ENCODE measurements at places on chromosomes 3 and 15. TPM values are rescaled to one million over a fixed set of nuclear protein-coding genes. Genes with fewer than 3 reads are reported as not detected.

DNA sequence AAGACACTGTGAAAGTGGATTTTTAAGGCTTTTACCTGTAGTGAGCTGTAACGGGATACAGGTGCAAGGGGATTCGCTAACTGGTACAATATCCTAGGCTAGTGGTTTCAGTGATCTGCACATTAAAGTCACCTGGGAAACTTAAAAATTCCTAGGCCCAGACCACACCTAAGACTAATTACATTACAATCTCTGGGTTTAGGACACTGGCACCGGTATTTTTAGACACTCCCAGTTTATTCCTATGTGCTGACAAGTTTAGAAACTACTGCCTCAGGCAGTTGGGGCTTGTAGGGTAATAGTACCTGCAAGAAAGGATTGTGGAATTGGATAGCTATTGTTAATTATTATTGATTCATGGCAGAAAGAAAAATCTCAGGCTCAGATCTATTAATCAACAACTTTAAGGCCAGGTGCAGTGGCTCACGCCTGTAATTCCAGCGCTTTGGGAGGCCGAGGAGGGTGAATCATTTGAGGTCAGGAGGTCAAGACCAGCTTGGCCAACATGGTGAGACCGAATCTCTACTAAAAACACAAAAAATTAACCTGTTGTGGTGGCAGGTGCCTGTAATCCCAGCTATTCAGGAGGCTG is 50.4 kb upstream of the CASR start:
- H3K4me1 ChIP-seq: no peaks in the 10 kb centered on the region
- no peak overlapping the region for H3K27ac ChIP-seq
- H3K4me3 ChIP-seq: no peak overlapping the region
- H3K36me3 ChIP-seq: no peaks in the 10 kb centered on the region
- DNase-seq: no peak

GRCh38 chr3:42301446-42302175 is 35.6 kb upstream of the CCK start:
- DNase-seq: no peak
- no peak overlapping the region for H3K27ac ChIP-seq
- H3K27me3 ChIP-seq: no peaks in the 10 kb centered on the region
- no peak overlapping the region for H3K4me3 ChIP-seq

DNA sequence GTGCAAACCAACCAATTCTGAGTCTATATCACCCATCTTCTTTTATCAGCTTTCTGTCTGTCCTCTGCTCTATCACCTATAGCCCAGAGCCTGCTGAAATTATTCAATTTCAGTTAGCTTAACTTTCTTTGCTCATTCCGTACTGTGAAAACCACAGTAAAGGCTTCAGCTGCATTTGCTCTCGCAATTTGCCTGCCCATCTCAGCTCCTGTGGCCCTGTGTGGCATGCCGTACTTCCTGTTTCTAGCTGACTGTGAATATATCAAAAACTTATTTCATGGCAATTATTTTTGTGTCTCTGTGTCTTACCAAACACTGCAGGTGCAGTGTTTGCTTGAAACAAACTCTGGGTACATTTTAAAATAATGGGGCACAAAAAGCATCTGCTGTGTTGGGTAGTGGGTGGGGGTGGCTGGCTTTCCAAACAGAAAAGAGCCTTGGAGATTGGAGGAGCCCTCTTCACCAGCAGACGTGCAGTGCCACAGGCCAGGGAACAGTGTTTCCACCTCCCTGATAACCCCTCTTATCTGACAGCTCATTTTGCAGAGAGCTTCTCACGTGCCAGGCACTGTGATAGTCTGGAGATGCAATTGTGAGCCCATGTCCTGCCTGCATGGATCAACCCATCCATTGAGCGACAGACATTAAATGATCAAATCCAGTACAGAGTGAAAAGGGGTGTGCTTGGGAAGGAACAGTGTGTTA is 45.2 kb downstream of the GASK1A start:
- peak overlapping the region; percentile 100 for H3K27ac ChIP-seq
- H3K4me3 ChIP-seq: peak overlapping the region; percentile 56
- DNase-seq: peak; percentile 92
- no peaks in the 10 kb centered on the region for H3K27me3 ChIP-seq

GRCh38 chr15:78056714-78057269 is 20.7 kb downstream of the TBC1D2B start:
- H3K4me1 ChIP-seq: peaks cover 97% of the 10 kb centered on the region
- H3K27ac ChIP-seq: peak overlapping the region; percentile 93
- H3K4me3 ChIP-seq: peak overlapping the region; percentile 51
- peak; percentile 85 for DNase-seq
- no peaks in the 10 kb centered on the region for H3K36me3 ChIP-seq
- H3K27me3 ChIP-seq: no peaks in the 10 kb centered on the region

DNA sequence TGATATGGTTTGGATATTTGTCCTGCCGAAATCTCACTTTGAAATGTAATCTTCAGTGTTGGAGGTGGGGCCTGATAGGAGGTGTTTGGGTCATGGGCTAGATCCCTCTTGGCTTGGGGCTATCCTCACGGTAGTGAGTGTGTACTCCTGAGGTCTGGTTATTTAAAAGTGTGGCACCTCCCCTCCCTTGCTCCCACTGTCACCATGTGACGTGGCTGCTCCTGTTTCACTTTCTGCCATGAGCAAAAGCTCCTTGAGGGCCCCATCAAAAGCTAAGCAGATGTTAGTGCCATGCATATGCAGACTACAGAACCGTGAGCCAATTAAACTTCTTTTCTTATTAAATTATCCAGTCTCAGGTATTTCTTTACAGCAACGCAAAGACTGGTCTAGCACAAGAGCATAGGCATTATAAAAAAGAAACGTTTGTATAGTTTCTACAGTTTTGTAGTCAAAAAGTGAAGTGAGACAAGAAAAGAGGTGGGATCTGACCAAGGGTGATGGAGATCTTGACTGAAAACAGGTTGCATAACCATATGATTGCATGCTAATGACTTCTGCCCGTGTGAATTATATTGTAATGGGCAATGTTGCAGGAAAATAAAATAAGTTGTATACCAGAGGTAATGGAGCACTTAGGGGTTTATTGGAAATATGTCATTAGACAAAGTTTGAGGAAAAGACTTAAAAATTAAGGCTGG is 28.5 kb upstream of the CLASP2 start:
- H3K4me3 ChIP-seq: no peak overlapping the region
- DNase-seq: no peak
- H3K36me3 ChIP-seq: no peaks in the 10 kb centered on the region
- H3K4me1 ChIP-seq: peaks cover 18% of the 10 kb centered on the region
- H3K27ac ChIP-seq: no peak overlapping the region
- no peaks in the 10 kb centered on the region for H3K27me3 ChIP-seq

- H3K4me1 ChIP-seq: no peaks in the 10 kb centered on the region
- no peaks in the 10 kb centered on the region for H3K36me3 ChIP-seq
- DNase-seq: no peak
- no peak overlapping the region for H3K4me3 ChIP-seq
- H3K27ac ChIP-seq: no peak overlapping the region
These were observed 44.8 kb upstream of the TLE3 start for GRCh38 chr15:70142322-70143191.

- DNase-seq: no peak
- H3K27ac ChIP-seq: no peak overlapping the region
- H3K4me1 ChIP-seq: no peaks in the 10 kb centered on the region
- no peaks in the 10 kb centered on the region for H3K27me3 ChIP-seq
- no peaks in the 10 kb centered on the region for H3K36me3 ChIP-seq
- H3K4me3 ChIP-seq: no peak overlapping the region
These were observed 61.3 kb downstream of the DMXL2 start for GRCh38 chr15:51561271-51561670.

GRCh38 chr3:128800241-128801187 is 74.5 kb downstream of the RAB7A start:
- H3K36me3 ChIP-seq: peaks cover 22% of the 10 kb centered on the region
- no peaks in the 10 kb centered on the region for H3K27me3 ChIP-seq
- no peak for DNase-seq
- H3K4me1 ChIP-seq: peaks cover 41% of the 10 kb centered on the region
- H3K4me3 ChIP-seq: no peak overlapping the region
- no peak overlapping the region for H3K27ac ChIP-seq

- H3K36me3 ChIP-seq: no peaks in the 10 kb centered on the region
- H3K27ac ChIP-seq: no peak overlapping the region
- no peak for DNase-seq
- H3K4me3 ChIP-seq: no peak overlapping the region
These were observed 296.9 kb upstream of the NECTIN3 start for GRCh38 chr3:110774496-110775265.

- no peak for DNase-seq
- no peak overlapping the region for H3K4me3 ChIP-seq
- no peaks in the 10 kb centered on the region for H3K27me3 ChIP-seq
- no peaks in the 10 kb centered on the region for H3K4me1 ChIP-seq
These were observed 28.7 kb downstream of the CFAP100 start for GRCh38 chr3:126423191-126424038.

GRCh38 chr3:50444213-50444612 is 59.2 kb downstream of the CACNA2D2 start:
- H3K27ac ChIP-seq: no peak overlapping the region
- no peak for DNase-seq
- H3K4me3 ChIP-seq: no peak overlapping the region
- H3K4me1 ChIP-seq: no peaks in the 10 kb centered on the region

DNA sequence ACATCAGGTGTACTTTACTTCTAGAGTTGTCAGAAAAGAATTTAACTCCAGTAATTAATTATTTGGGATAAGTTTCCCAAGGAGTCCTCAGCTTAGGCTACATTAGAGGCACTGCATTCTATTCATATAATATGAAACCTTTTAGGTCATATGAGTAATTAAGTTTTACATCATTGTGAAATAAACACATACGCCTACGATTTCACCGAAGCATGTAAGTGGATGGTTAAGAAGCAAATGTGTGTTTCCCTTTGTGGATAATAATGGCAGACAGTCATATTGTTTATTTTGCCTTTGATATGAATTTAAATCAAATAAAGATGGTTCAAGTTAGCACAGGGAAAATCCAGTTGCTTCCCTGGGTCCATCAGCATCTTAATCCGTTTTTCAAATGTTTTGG is 535.9 kb upstream of the ATP11B start:
- peaks cover 41% of the 10 kb centered on the region for H3K4me1 ChIP-seq
- no peaks in the 10 kb centered on the region for H3K36me3 ChIP-seq
- H3K4me3 ChIP-seq: no peak overlapping the region
- no peak overlapping the region for H3K27ac ChIP-seq
- no peak for DNase-seq
- H3K27me3 ChIP-seq: no peaks in the 10 kb centered on the region

- no peak for DNase-seq
- H3K4me1 ChIP-seq: no peaks in the 10 kb centered on the region
- H3K27ac ChIP-seq: no peak overlapping the region
- H3K4me3 ChIP-seq: no peak overlapping the region
These were observed 89.6 kb upstream of the ARPP21 start for GRCh38 chr3:35549690-35550089.

GRCh38 chr3:196712514-196713413 is 587 bp downstream of the PIGX start:
- peak overlapping the region; percentile 50 for H3K27ac ChIP-seq
- peak; percentile 79 for DNase-seq
- no peaks in the 10 kb centered on the region for H3K36me3 ChIP-seq
- peak overlapping the region; percentile 84 for H3K4me3 ChIP-seq
- H3K27me3 ChIP-seq: no peaks in the 10 kb centered on the region

DNA sequence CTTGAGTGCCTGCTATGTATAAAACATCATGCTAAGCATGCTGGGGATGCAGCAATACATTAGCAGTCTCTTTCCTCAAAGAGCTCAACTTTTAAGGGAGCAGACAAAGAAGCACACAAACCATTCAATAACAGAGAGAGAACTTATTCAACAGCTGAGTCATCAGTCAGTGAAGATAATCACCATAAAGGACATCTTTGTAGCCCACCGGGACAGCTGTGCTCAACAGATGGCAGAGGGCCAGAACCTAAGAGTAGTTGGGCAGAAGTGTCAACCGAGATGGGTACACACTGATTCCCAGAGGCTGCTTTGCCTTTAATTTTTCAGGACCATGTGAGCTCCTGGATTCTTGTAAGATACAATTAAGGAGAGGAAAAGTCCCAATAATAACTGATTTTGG is 4.2 kb upstream of the RAB8B start:
- no peaks in the 10 kb centered on the region for H3K27me3 ChIP-seq
- no peak for DNase-seq

DNA sequence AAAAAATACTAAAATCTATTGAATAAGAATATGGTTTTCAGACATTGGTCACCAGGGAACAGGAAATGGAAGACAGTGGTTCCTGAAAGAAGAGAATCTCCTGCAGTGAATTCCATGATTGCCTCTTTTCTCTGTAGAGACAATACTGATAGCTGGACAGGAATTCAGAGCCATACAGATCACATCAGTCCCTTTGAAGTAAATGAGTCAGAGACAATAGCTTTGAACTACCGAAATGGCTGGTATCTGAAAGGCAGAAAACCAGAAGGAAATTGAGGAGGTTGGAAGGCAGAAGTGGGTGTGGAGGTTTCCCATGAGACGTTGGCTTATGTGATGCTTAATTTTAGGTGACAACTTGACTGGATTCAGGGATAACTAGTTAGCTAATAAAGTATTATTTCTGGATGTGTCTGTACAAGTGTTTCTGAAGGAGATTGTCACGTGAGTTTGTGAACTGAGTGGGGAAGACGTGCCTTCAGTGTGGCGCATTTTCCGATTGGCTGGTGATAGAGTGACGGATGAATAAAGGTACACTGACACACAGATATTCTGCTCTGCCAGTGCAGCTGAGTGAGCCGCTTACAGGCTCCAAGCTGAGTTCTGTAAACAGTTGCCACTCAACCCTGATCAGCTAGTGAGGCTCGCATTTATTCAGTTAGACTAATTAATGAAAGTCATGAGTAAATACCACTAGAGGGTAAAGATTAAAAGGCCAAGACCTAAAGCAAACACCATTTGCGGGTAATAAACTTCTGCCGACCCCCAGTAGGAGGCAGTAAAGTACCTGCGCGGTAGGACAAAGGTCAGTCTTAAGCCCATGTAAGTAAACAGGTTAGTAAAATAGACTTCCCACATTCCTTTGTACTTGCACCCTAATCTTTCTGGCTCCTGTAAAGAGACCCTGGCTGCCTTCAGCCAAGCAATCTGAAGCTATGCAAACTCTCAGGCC is 1298.6 kb downstream of the SI start:
- H3K36me3 ChIP-seq: no peaks in the 10 kb centered on the region
- DNase-seq: no peak
- no peaks in the 10 kb centered on the region for H3K27me3 ChIP-seq
- H3K27ac ChIP-seq: no peak overlapping the region
- no peak overlapping the region for H3K4me3 ChIP-seq

DNA sequence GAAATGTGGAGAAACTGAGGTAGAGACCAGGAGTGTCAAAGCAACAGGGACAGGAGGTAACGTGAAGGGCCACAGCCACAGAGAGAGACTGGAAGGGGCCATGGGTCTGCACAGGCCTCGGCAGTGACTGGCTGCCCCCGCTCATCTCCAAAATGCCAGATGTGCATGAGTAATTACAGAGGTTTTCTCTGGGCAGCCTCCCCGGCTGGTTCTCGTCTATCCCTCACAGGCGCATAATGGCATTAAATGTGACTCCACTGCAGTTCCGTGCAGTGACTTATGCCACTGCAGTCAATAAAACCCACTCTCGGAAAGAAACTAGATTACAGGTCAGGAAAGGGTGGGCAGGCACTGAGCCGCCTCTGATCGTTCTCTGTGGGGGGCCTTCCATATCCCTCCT is 74.7 kb downstream of the WDR76 start:
- H3K4me1 ChIP-seq: peaks cover 3% of the 10 kb centered on the region
- H3K27ac ChIP-seq: no peak overlapping the region
- H3K4me3 ChIP-seq: no peak overlapping the region
- H3K27me3 ChIP-seq: no peaks in the 10 kb centered on the region
- no peak for DNase-seq

Gene NLGN1
- not detected for total RNA-seq

Gene SKOR1
- 0.45 TPM for total RNA-seq

Gene PRR23B
- not detected for total RNA-seq

Gene SIN3A
- total RNA-seq: 28.9 TPM

Gene MYL3
- total RNA-seq: not detected

Gene PLOD2
- not detected for total RNA-seq

Gene CILP
- total RNA-seq: not detected

Gene GASK1A
- total RNA-seq: 8.1 TPM

Gene FBXW12
- total RNA-seq: not detected

Gene SAMMSON
- total RNA-seq: not detected

Gene MEIS2
- 68.2 TPM for total RNA-seq

Gene PRICKLE2
- total RNA-seq: not detected

Measured in Karpas-422 (cell line).